Natural killer cell (primary cell): ENCODE measurements at places on chromosomes 1 and 21. TPM values are rescaled to one million over a fixed set of nuclear protein-coding genes. Genes with fewer than 3 reads are reported as not detected.

LCE6A gene
- not detected for total RNA-seq

TMPRSS15 gene
- total RNA-seq = not detected

HEYL gene
- not detected for total RNA-seq

S100A8 gene
- 1.8 TPM for total RNA-seq

WNT2B gene
- total RNA-seq = 0.16 TPM

OR2L3 gene
- total RNA-seq = not detected

KDF1 gene
- total RNA-seq = 0.20 TPM

TM2D1 gene
- total RNA-seq = 34.2 TPM

PM20D1 gene
- 1.1 TPM for total RNA-seq

TNFRSF18 gene
- 81.9 TPM for total RNA-seq

- H3K36me3 ChIP-seq = no peaks in the 10 kb centered on the region
- DNase-seq = no peak
- H3K4me3 ChIP-seq = no peak overlapping the region
- no peak overlapping the region for H3K27ac ChIP-seq
Observed at GRCh38 chr1:45122724-45123123, 83.7 kb downstream of the ZSWIM5 start.

GRCh38 chr1:21865609-21865942 lies 53.5 kb downstream of the LDLRAD2 start:
- peaks cover 14% of the 10 kb centered on the region for H3K4me1 ChIP-seq
- H3K27me3 ChIP-seq = no peaks in the 10 kb centered on the region
- DNase-seq = no peak
- H3K4me3 ChIP-seq = no peak overlapping the region
- no peaks in the 10 kb centered on the region for H3K36me3 ChIP-seq

- DNase-seq = no peak
- no peak overlapping the region for H3K4me3 ChIP-seq
- no peaks in the 10 kb centered on the region for H3K27me3 ChIP-seq
- H3K4me1 ChIP-seq = no peaks in the 10 kb centered on the region
Observed at GRCh38 chr1:12711536-12711935, 4.4 kb upstream of the AADACL3 start.

- H3K4me1 ChIP-seq = no peaks in the 10 kb centered on the region
- H3K4me3 ChIP-seq = no peak overlapping the region
- DNase-seq = no peak
- H3K36me3 ChIP-seq = no peaks in the 10 kb centered on the region
Observed at GRCh38 chr1:162003061-162003829, 20.4 kb downstream of the OLFML2B start.

GRCh38 chr21:45406801-45407628 lies 2.0 kb downstream of the COL18A1 start:
- no peak overlapping the region for H3K4me3 ChIP-seq
- peaks cover 35% of the 10 kb centered on the region for H3K27me3 ChIP-seq
- no peak for DNase-seq
- no peaks in the 10 kb centered on the region for H3K36me3 ChIP-seq
- peaks cover 8% of the 10 kb centered on the region for H3K4me1 ChIP-seq

GRCh38 chr21:28234326-28234725 lies 758.4 kb downstream of the LTN1 start:
- no peak overlapping the region for H3K4me3 ChIP-seq
- no peak overlapping the region for H3K27ac ChIP-seq
- H3K27me3 ChIP-seq = no peaks in the 10 kb centered on the region
- H3K36me3 ChIP-seq = no peaks in the 10 kb centered on the region

DNA sequence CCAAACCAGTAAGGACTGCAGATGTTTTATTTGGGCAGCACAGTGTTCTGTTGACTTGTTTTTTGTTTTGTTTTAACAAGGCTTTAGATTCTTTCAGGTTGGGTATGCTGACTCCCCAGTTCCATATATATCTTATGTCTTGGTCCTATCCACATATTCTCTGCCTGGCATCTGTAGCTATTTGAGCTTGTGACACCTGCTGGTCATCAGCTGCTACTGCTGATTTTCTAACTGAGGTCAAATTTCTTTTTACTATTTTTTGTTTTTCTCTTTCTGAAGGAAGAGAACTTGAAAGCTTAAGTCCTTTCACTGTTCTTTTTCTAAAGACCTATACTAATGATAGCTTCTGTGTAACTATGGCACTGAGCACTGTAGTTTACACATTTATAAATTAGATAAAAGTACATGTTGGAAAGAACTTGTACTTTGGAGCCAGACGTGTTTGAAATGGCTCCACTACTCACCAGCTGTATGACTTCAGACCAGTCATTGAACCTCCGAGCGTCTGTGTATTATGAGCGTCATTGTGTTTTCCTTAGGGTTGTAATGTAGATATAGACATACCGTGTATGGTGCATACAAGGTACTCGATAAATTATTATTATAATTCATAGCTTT lies 109.4 kb downstream of the NRDC start:
- H3K27ac ChIP-seq = no peak overlapping the region
- DNase-seq = no peak
- H3K4me3 ChIP-seq = no peak overlapping the region
- peaks cover 43% of the 10 kb centered on the region for H3K36me3 ChIP-seq
- no peaks in the 10 kb centered on the region for H3K4me1 ChIP-seq
- no peaks in the 10 kb centered on the region for H3K27me3 ChIP-seq

- no peaks in the 10 kb centered on the region for H3K27me3 ChIP-seq
- no peak overlapping the region for H3K27ac ChIP-seq
- no peak overlapping the region for H3K4me3 ChIP-seq
- H3K36me3 ChIP-seq = no peaks in the 10 kb centered on the region
- no peak for DNase-seq
Observed at GRCh38 chr1:190975827-190976226, 498.2 kb upstream of the BRINP3 start.

DNA sequence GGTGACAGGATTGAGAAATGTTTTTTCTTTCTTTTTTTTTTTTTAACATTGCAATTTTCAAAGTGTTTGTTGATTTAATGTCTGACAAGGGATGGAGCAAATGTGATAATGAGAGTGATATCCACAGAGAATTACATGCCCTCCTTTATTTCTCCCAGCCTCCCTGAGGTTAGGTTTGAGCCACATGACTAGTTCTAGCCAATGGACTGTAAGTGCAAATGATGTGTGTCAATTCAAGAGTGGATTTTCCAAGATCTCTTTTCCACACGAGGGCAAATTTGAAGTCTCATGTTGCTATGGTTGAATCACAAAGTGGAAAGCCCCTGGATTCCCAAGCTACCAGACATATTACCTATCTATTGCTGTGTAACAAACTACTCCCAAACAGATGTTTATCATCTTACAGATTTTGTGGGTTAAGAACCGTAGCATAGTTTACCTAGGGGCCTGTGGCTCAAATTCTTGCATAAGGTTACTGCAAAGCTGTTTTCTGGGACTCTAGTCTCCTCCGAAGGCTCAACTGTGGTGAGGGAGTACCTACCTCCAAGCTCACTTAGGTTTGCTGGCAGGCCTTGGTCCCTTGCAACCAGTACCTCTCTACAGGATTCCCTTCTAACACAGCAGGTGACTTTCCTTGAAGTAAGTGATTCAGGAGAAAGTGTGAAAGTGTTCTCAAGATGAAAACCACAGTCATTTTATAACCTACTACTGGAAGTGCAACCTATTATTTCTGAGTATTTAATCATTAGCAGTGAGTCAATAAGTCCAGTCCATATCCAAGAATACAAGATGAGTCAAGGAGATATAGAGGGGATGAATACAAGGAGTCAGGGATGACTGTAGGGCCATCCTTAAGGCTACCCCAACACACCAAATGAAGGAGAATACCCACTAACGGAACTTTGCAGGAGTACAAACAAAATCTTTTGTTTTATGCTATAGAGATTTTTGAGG lies 533.6 kb downstream of the PTPRC start:
- no peak for DNase-seq
- peak overlapping the region; percentile 90 for H3K27ac ChIP-seq
- no peaks in the 10 kb centered on the region for H3K36me3 ChIP-seq
- H3K4me3 ChIP-seq = no peak overlapping the region

- H3K4me3 ChIP-seq = peak overlapping the region; percentile 42
- H3K36me3 ChIP-seq = no peaks in the 10 kb centered on the region
- DNase-seq = no peak
- H3K27ac ChIP-seq = no peak overlapping the region
Observed at GRCh38 chr1:56578138-56578962, 1.0 kb downstream of the PLPP3 start.

- no peaks in the 10 kb centered on the region for H3K36me3 ChIP-seq
- H3K4me1 ChIP-seq = no peaks in the 10 kb centered on the region
- no peak overlapping the region for H3K4me3 ChIP-seq
- no peak overlapping the region for H3K27ac ChIP-seq
Observed at GRCh38 chr1:108861566-108861965, 4.7 kb upstream of the AKNAD1 start.

DNA sequence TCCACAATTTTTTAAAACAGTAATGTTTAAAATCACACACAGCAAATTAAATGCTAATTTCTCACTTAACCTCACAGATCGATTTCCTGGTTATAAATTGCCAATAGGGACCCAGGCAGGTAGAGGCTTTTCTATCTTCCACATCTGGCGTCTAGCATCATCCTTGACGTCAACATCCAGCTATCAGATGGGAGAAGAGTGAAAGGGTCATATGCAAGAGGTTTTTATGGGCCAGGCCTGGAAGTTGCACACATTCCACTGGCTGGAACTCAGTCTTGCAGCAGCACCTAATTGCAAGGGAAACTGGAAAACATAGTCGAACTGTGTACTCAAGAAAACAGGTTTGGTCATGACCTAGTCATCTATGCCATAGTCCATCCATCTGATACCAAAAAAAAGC lies 6.0 kb upstream of the EEIG2 start:
- no peak for DNase-seq
- no peaks in the 10 kb centered on the region for H3K27me3 ChIP-seq
- H3K36me3 ChIP-seq = no peaks in the 10 kb centered on the region
- H3K4me3 ChIP-seq = no peak overlapping the region
- H3K27ac ChIP-seq = no peak overlapping the region

GRCh38 chr1:118486199-118486598 lies 301.2 kb upstream of the SPAG17 start:
- DNase-seq = no peak
- no peaks in the 10 kb centered on the region for H3K27me3 ChIP-seq
- no peaks in the 10 kb centered on the region for H3K4me1 ChIP-seq
- no peaks in the 10 kb centered on the region for H3K36me3 ChIP-seq
- H3K27ac ChIP-seq = no peak overlapping the region
- H3K4me3 ChIP-seq = no peak overlapping the region

GRCh38 chr1:32337855-32338636 lies 2.0 kb upstream of the MARCKSL1 start:
- DNase-seq = peak; percentile 59
- H3K4me3 ChIP-seq = no peak overlapping the region
- peaks cover 10% of the 10 kb centered on the region for H3K36me3 ChIP-seq
- H3K27me3 ChIP-seq = no peaks in the 10 kb centered on the region
- peaks cover 52% of the 10 kb centered on the region for H3K4me1 ChIP-seq

GRCh38 chr1:104466068-104466467 lies 716.4 kb downstream of the AMY1C start:
- no peak overlapping the region for H3K4me3 ChIP-seq
- no peaks in the 10 kb centered on the region for H3K27me3 ChIP-seq
- H3K4me1 ChIP-seq = no peaks in the 10 kb centered on the region
- H3K36me3 ChIP-seq = no peaks in the 10 kb centered on the region

- H3K27ac ChIP-seq = no peak overlapping the region
- peak; percentile 16 for DNase-seq
- H3K27me3 ChIP-seq = no peaks in the 10 kb centered on the region
- H3K4me3 ChIP-seq = no peak overlapping the region
Observed at GRCh38 chr1:43648221-43648847, 1.6 kb upstream of the KDM4A start.

DNA sequence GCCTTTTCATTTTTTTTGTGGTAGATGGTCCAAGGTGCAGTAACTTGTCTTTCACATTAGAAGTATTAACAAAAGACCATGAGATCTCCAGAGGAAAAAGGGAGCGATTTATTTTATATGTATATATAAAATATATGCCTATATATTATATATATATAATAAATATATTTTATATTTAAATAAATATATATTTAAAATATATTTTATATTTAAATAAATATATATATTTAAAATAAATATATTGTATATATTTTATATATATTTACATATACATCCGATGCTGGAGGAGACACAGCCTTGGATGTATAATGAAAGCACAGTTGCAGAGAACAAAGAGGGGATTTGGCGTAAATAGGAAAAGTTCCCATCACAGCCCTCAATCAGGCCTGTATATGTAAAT lies 182.1 kb downstream of the KCNK2 start:
- H3K4me3 ChIP-seq = no peak overlapping the region
- no peaks in the 10 kb centered on the region for H3K36me3 ChIP-seq
- H3K27me3 ChIP-seq = no peaks in the 10 kb centered on the region
- H3K4me1 ChIP-seq = no peaks in the 10 kb centered on the region

DNA sequence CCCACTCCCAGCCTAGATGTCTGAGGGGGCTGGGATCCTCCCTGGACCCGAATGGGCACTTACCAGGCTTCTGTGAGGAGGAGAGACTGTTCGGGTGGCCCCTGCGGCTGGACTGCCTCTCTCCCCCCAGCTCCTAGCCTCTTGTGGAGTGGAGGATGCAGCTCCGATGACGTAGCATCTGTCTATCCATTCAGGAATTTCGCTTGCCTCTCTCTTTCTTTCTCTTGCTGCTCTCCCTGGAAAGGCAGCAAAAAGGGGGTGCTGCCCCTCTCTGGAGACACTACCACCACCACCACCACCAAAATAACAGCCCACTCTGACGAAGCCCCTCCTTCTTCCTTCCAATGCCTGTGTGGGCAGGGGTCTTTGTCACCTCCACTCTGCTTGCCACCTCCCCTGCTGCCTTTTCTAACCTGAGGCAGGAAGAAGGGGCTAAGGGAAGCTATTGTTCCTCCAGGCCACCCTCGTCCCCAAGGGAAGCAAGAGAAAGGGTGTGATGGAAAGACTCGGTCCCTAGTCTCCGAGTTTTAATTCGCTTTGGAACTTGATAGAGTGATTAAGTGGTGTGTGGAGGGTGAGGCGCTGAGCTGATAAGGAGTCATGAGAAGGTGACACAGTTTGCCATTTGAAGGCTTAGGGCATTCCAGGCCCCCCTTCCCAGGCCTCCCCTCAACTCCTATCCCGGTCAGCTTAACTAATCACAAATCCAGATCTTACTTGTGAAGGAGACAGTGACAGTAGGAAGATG lies 60.5 kb downstream of the RHBG start:
- no peak overlapping the region for H3K27ac ChIP-seq
- no peak overlapping the region for H3K4me3 ChIP-seq
- peaks cover 55% of the 10 kb centered on the region for H3K27me3 ChIP-seq
- DNase-seq = no peak
- no peaks in the 10 kb centered on the region for H3K36me3 ChIP-seq

DNA sequence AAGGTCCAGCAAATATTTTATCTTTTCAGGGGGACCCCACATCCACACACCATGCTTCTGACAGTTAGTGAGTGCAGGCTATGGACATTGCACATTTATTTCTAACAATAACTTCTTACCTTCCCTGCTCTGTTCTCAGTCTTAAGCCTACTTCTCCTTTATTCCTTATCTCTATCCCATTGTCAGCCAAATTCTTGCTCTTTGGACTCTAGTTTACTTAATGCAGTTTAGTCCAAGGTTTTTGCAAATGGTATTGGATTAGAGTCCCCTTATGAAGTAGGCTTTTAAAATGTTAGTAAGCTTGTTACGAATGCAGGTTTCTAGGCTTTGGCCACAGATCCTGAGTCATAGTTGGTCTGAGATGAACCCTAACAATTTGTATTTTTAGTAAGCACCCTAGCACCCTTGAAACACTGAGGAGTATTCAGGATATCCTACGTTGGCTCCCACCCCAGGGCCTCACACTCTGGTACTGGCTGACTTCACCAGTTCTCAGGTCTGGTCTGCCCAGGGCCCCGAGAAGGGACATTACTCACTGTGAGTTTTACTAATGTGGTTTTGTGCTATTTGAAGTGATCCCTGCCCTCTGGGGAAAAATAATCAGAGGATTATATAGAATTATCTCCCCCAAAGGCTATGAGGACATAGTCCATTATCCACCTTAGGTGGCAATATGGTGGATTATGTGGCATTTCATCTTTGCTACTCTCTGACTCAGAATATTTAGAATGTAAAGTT lies 239.5 kb downstream of the TGFB2 start:
- H3K4me1 ChIP-seq = no peaks in the 10 kb centered on the region
- H3K27ac ChIP-seq = no peak overlapping the region
- no peaks in the 10 kb centered on the region for H3K36me3 ChIP-seq
- H3K4me3 ChIP-seq = no peak overlapping the region
